ENCODE measurements at places on chromosomes 1 and 21.

GRCh38 chr1:16491056-16491675 lies 22.9 kb downstream of the RNU1-1 start:
- no peak for DNase-seq

DNA sequence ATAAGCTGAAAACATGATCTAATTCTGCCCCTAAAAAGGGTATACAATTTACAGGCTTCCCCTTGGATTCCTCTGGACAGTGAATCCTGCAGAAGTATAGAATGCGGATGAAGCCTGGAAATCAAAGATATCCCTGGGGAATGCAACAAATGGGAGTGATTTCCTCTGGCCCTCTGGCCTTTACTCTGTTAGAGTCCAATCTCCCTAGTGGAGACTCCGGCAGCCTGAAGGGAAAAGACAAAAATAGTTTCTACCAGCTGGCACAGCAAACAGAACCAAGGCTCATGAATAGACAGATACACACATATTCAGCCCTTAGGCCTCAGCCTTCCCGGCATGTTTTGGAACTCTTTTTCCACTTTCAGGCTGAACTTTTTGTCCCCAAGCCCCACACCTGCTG lies 3.9 kb upstream of the LRRC52 start:
- DNase-seq, result no peak

GRCh38 chr1:204728045-204728444 lies 42.5 kb upstream of the LRRN2 start:
- no peak for DNase-seq

- DNase-seq, result no peak
Measured at GRCh38 chr1:208527156-208527555, 283.0 kb upstream of the PLXNA2 start.
